ENCODE measurements at places on chromosomes 5 and 9.

DNA sequence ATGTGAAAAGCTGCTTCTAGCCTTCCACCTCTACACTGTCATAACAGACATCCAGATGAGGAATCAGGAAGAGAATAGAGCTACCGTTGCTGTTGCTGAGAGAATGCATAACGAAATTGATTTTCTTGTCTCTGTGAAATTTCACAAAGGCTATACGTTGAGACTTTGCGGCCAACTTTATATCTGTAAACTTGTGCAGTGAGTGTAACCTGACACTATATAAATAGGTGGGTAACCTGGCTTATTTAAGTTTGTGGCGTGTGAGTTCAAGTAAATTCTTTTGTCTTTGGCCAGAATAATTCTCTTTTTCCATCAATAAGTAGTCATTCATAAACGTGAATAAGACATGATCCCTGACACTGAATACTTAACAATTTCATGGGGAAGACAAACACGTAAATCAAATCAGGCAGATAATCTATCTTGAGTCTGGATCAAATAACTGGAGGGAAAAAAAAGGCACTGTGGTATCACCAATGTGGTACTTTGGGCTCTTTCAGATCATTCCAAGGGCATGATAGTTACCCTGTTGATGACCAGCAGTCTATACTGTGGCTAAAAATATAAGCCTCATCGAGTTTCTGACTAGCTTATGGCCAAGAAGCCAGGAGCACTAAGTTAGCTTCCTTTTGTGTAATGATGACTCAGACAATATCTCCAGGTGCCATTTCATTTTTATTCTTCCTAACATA, 98.2 kb upstream of the RASA1 start:
- no peak for DNase-seq

DNA sequence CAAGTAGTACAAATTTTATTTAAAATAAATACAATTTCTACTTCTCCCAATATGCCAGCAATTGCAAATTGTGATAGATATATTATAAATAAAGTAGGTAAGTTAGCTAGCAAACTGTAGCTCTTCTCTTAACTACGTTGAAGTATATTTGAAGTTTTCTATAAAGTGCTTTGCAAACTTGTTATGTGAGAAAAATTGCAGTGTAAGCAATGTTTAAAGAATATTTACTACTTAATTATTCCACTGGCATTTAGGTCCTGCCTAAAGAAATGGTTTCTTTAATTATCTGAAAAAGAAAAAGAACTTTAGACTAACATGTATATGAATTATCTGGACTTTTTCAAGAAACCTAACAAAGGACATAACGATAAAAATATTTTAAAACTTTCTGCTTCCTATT, 1350.0 kb upstream of the CDH9 start:
- no peak for DNase-seq

DNA sequence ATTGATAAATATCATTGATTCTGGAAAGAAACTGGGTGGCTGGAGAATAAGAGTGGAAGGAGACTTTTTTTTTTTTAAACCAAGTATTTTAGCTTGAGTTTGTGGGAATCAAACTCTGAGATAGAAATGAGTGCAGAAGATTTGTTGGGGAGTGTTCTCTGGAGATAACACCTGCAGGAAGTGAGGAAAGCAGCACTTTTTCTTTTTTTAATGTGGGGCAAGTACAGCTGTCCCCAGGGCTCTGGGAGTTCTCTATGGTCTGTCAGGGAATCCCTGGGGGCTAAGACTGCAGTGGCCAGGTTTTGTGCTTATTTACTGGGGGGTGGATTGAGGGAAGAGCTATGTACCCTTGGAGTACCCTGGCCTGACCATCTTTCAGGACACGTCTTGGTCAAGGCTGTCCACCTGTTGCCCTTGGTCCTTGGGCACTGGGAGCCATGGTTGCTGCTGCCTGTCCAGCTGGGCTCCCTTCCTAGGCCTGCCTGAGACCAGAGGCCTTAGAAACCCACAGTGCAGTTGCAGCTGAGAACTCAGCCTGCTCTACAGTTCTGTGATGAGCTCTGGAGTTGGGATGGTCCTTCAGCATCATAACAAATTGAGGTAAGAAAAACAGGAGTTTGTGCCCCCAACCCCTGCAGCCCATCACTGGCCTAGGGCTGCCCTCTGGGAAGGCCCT, 85.8 kb downstream of the PHAX start:
- no peak for DNase-seq

- no peak for DNase-seq
These were observed 1.2 kb downstream of the FBXL17 start for GRCh38 chr5:108380531-108381349.

DNA sequence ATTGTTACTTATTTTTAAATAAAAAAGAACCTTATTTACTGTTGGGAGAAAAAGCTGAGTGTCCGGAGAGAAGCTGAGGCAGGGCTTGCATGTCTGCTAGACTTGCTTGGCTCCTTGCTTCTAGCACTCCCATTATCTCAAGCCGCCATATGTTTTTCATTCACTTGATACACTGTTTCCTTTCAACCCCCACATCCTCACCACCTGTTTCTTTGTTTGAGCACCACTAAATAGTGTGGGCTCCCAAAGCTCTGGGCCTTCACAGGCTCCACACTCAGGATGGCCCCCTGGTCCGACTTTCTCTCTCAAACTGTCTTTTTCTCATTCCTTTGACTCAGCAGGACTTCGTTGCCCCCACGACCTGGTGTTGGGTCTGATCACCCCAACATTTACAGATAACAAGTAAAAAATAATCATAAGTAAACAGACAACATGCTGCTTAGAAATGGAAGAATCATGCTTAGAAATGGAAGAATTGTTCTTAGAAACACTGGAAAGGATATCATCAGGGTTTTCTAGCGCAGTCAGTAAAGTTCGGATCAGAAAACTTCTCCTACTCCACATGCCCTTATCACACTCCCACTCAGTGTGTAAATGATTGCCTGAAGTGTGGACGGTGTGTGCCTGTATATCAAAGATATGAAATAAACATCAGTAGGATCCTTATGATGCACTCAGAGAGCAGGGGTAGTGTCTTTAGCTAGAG, 58.5 kb downstream of the APTX start:
- no peak for DNase-seq

DNA sequence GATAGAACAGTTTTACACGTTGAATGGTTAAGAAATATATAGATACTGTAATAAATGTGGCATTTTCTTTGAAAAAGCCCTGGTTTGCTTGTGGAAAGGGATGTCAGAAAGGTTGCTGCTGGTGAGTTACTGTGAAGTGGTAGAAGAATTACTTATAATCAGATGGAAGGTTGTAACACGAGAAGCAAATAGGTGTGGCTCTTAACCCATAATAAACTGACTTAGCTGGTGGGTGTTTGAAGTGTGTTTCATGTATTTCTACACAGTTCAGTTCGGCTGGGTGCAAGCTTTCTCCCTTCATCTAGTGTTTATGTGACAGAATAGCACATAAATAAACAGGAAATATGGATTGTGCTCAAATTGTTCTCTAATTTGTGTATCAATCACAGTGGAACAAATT, 5.5 kb downstream of the CNOT6 start:
- DNase-seq = no peak

DNA sequence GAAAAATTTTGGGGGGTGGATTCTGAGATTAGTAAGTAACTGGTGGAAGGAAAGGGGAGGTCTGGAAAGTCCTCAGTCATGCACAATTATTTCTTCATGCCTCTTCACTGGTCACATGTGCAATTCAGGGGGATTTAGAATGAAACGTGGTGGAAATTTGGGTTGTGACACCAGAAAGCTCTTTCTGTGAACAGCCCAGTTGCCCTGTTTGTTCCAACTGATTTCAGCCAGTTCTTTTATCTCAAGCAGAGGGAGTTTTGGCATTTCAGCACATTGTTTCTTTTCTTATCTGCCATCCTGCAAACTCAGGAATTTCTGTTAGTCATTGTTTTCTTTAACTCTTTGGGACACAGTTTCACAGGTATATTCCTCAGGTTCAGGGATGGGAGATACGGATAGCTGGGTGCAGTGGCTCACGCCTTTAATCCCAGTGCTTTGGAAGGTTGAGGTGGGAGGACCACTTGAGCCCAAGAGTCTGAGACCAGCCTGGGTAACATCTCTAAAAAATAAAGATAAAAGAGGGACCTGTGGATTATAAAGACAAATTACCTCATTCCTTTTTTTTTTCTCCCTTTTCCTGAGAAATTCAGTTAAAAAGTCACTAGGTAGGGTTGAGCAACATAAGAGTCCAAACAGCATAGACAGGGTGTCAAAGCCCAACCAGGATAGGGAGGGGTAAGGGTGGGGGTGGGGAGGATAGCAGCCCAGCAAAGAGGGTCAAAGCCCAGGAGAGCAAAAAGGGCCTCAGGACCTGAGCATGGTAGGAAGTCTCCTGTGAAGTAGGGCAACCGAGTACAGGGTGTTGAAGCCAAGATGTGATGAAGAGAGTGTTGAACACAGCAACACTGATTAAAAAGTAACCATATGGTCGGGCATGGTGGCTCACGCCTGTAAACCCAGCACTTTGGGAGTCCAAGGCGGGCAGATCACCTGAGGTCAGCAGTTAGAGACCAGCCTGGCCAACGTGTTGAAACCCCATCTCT, 5.4 kb upstream of the B4GALT1 start:
- DNase-seq = no peak

Measured in D721Med (cell line).